ENCODE measurements at places on chromosomes 2 and 18. TPM values are rescaled to one million over a fixed set of nuclear protein-coding genes. Genes with fewer than 3 reads are reported as not detected.

Gene TAF1B
- 22.9 TPM for total RNA-seq

Gene ZEB2
- total RNA-seq = 283 TPM

Gene TBR1
- 95.6 TPM for total RNA-seq

Gene CNTNAP5
- 26.6 TPM for total RNA-seq

Gene C2orf66
- 0.25 TPM for total RNA-seq

Gene SKA1
- 2.0 TPM for total RNA-seq

Gene DSG1
- 0.49 TPM for total RNA-seq

Gene GKN1
- total RNA-seq = 2.0 TPM

Gene DNAH6
- 3.4 TPM for total RNA-seq

Gene LOXL3
- total RNA-seq = 11.1 TPM

Gene RFX8
- total RNA-seq = 0.49 TPM

Gene KRTCAP3
- 0.25 TPM for total RNA-seq

Gene FLACC1
- total RNA-seq = 3.0 TPM

Gene TUBA3E
- total RNA-seq = not detected

Gene CROCC2
- total RNA-seq = not detected

Gene UGT1A8
- total RNA-seq = not detected

Gene NTSR2
- total RNA-seq = 0.25 TPM

Gene IL37
- not detected for total RNA-seq

Gene KLF7
- total RNA-seq = 77.0 TPM

Gene OSBPL1A
- 45.0 TPM for total RNA-seq

Gene KLHL30
- not detected for total RNA-seq

Gene CXCR4
- total RNA-seq = 32.9 TPM

Gene CRYGD
- total RNA-seq = 1.2 TPM

Gene COMMD1
- 29.0 TPM for total RNA-seq

Gene NT5C1B
- total RNA-seq = not detected

Gene UNC80
- total RNA-seq = 11.8 TPM

Gene MROH2A
- total RNA-seq = not detected

Gene IL1RL2
- 0.74 TPM for total RNA-seq

Gene TMEM178A
- 23.4 TPM for total RNA-seq

Gene CD302
- total RNA-seq = 2.5 TPM

Gene LTBP1
- 30.7 TPM for total RNA-seq

Gene LONRF2
- 70.8 TPM for total RNA-seq

Gene VIT
- total RNA-seq = not detected

Gene ZNF396
- total RNA-seq = 3.2 TPM

Gene TNFAIP6
- 0.25 TPM for total RNA-seq

Gene LGALSL
- 38.4 TPM for total RNA-seq

Gene FAM124B
- 3.7 TPM for total RNA-seq

Gene GAL3ST2
- total RNA-seq = 0.74 TPM

Gene ATIC
- 21.6 TPM for total RNA-seq

Gene CHRNG
- not detected for total RNA-seq

Gene NDUFB3
- total RNA-seq = 32.7 TPM

Gene PLCL1
- 28.5 TPM for total RNA-seq

Gene YIPF4
- total RNA-seq = 26.3 TPM

Gene OSR1
- total RNA-seq = 1.7 TPM

Gene CD226
- total RNA-seq = 0.74 TPM

Gene ATF2
- 94.4 TPM for total RNA-seq

Gene COL5A2
- 21.4 TPM for total RNA-seq
